Hematopoietic multipotent progenitor cell (in vitro differentiated cells): ENCODE measurements at places on chromosomes 6 and 20.

DNA sequence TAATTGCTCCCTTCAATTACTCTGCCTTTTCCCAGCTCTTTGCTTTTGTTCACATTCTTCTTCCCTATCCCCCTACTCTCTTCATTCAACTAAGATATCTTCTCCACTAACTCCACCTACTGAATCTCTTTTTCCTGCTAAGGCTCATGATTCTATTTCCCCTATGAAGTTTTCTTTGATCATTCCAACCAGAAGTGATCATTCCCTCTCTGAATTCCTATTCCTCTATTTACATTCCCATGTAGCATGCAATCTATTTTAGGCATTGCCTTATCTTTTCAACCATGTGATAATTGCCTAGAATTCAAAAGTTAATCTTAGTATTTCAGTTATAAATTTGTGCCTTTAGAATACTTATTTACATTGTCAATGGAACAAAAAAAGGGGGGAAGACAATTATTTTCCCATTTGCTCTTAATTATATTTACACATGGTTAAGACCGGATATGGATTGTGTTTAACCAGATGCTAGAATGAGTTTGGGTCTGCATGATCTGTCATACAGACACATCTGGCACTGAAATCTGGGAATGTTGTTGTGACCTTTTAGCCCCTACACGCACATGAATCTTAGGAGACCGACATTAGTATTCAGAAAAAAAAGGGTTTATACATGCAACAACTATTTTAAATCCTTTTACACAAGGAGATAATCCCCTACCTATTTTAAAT, 20.8 kb downstream of the MOXD1 start:
- no peak for DNase-seq

GRCh38 chr20:22663528-22664025, 79.2 kb upstream of the FOXA2 start:
- DNase-seq: no peak

DNA sequence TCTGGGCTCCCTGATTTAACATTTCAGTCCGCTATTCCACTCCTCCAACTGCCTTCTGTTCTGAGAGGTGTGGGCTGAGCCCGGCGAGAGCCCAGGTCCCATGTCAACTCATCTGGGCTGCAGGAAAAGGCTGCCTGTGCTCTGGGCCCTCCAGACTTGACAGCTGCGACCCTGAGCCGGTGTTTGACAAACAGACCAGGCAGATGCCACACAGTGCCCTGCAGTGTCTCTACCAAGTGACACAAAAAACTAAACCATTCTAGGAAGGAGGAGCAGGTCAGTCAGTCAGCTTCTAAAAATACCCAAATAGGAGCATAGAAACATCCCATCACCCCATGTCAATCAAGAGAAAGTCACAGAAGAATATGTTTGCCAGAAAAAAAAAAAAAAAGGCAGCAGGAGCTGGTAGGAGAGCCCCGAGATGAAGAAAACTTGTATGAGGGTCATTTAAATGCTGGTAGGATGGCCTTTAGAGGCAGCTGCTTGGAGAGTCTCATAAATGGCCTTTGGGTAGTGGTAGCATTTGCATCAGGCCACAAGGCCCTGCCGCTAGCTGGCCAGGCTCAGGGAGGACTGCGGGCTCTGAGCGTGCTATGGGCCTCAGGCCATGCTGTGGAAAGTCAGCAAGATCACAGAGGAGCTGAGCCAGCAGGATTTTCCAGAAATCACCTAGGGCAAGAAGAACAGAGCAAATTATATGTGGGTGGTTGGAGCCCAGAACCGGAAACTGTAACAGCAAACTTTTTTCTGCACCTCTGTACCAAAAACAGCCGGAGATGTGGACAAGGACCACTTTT, 36.6 kb upstream of the GFOD1 start:
- no peak for DNase-seq

DNA sequence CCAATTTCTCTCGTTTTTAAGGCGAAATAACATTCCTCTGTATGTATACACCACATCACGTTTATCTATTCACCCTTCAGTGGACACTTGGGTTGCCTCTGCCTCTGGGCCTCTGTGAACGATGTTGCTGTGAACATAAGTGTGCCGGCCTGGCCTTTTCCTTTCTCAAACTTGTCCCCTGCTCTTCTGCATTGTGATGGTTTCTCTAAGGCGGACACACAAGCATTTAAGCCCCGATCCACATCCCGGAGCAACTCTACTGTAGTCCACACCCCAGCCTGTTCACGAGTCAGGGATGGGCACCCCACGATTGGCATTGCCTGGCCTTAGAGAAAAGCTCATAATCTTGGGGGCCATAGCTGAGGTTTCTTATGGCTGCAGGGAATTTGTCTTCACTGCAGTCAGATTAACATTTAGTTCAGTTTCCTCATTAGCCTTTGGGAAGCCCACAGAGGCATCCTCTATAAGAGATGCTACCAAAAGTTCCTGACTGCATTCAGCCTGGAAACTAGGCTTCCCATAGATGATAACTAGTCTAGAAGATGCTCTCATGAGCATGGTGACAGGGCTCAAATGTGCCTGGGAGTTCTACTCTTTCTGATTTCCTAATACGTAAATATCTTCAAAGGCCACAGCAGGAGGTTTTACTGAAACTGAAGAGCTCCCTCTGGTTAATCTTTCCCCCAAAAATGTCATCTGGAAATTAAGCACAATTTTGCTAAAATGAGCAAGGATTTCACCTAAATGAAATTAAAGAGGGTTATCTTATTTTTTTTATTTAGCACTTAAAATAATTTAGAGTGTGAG, 762 bp downstream of the ZC3H12D start:
- no peak for DNase-seq

DNA sequence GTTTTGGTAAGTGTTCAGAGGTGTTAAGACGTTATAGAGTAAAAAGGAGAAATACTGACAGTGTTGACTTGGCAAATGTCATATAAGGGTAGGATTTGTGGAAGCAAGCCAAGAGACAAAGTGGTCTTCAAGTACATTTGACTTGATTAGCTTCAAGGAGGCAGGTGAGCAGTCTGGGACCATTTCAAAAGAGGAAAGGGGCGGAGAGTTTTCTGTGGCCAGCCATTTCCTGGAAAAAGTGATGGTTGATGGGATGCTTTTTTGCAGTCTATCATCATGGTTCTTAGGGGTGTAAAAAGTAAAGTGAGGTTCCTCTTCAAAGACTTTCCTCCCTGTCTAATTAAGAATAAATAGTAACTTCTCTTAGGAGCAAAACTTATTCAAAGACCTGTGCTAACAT, 28.7 kb downstream of the FKBP1A start:
- DNase-seq: no peak

DNA sequence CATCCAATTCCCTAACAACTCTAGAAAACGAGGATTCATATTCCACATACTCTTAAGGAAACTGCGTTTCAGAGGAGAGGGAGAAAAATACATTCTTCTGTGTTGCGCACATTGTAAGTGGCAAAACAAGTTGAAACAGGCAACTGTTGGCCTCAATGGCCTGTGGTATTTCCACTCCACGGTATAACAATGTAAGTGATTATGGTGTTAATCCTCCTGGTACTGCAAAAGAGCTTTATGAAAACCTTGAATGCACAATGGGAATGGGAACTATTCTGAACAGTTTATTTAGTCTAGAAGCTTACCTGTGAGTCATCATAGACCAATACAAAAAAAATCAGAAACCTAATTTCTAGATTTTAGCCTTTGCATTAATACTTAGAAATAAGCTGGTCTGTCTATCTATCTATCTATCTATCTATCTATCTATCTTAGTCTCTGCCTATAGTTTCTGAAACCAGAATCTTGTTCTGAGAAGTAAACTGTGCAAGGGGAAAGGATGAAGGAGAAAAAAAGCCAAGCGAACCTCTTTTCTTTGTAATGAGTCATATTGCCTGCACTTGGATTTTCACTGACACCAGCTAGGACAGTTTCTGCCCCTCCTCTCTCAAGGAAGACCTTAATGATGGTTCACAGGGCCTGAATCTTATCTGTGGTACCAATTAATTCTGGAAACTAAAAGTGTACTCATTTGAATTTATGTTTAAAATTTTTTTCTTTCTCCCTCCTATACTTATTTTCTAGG, 101.5 kb downstream of the RNF144B start:
- no peak for DNase-seq

DNA sequence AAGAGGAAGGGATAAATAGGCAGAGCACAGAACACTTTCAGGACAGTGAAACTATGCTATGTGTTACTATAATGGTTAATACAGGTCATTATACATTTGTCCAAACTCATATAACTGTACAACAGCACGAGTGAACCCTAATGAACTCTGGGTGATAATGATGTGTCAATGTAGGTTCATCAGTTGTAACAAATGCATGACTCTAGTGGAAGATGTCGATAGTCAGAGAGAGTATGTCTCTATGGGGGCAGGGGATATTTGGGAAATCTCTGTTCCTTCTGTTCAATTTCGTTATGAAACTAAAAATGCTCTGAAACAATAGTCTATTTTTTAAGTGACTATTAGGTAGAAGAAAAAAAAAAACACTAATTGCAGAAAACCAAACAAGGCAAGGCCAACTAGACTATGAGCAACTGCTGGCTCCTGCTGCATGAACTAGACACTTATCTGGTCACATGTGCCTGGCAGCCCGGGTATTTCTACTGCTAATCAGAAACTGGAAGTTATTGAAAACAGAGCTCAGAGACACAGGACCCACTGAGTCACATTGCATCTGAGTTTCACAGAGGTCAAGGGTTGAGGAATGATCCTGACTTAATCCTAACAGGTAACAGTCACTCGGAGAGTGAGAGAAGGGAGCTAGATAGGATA, 97.9 kb downstream of the ISM1 start:
- DNase-seq: no peak

GRCh38 chr6:1004885-1005630, 306.8 kb upstream of the FOXQ1 start:
- no peak for DNase-seq

DNA sequence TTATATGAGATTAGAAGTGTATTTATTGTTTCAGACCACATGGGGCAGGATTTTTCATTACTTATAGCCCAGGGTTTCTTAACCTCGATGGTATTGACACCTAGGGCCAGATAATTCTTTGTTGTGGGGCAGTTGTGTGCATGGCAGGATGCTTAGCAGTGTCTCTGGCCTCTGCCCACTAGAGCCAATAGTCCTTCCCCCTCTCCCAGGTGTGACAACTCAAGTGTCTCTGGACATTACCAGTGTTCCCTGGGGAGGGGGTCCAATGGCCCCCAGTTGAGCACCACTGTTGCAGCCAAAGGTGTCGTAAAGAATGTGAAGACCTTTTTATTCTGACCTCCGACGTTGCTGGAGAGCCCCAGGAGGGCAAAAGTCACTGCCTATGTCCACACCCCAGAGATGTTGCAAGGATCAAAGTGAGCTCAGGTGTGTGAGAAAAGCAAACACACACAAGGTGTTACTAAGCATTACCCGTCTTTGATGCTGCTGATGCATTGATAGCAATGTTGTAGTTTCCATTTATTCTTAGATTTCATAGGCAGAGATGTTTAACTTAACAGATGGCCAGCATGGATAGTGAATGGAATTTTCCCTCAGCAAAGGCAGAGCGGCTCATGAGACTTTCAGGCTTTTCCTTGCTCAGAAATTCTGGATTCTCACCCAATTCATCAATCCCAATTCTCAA, 22.2 kb downstream of the BANF2 start:
- DNase-seq: peak; percentile 19

DNA sequence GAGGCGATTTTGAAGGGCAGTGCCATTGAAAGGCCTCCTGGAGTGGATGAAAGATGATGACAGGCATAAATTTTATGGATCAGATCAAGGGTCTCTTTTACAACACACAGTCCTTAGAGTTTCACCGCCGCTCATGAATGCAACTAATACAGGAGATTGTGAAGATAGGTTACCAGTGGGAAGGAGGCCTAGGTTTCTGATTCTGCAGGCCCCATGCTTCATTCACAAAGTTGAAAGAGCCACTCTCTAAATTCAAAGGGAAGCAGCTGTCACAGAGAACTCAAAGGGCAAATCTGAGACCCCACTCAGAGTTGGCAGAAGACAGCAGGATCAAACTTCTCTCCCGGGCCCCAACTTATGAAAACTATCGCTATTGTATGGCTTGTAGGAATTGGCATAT, 137.6 kb downstream of the MAP3K7 start:
- DNase-seq: no peak
